Activated T-cell treated with anti-CD3 and anti-CD28 coated beads for 4 hours (primary cell): ENCODE measurements at places on chromosomes 7 and 10.

DNA sequence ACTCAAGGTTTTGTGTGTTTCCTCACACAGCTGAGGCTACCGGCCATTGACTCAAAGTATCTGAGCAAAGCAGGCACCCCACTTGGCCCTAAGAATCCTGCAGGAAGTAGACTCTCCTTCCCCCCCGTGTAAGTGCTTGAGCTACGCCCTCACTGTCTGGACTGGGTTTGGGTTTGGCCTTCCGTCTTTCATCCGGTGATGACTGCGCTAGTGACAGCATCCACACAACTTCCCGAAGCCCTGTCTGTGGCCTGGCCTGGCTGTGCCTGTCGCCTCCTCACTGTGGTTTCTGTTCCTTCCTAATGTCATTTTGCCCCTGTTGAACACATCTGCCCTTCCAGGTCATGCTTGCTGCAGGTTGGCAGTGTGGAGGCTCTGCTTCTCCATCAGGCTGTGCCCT lies 14.5 kb downstream of the C7orf57 start:
- DNase-seq: no peak

DNA sequence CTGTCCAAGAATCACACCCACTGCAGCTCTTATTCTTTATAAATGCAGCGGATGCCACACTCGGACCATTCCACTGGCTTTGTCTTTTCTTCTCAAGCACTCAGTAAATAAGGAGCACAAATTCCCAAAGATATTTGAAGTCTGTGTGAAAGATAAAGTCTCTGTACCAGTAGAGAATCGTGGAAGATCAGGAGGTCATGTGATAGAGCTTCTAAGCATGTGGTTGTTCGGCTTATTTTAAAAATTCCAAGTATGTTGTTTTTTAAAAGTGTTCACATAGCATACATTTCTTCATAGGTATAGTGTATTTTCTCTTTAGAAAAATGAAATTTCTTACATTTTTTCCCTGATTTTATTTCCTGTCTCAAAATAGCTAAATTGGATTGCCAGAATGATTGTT lies 75.8 kb downstream of the NOC3L start:
- no peak for DNase-seq

GRCh38 chr10:50605269-50605950 lies 18.3 kb downstream of the SGMS1 start:
- no peak for DNase-seq

- no peak for DNase-seq
These were observed 8.8 kb downstream of the DRGX start for GRCh38 chr10:49387071-49387470.

- DNase-seq: no peak
These were observed 68.4 kb upstream of the KMT2E start for GRCh38 chr7:104945599-104945956.

GRCh38 chr10:62724465-62724864 lies 80.1 kb upstream of the ADO start:
- DNase-seq: no peak

GRCh38 chr7:158289761-158290523 lies 297.7 kb downstream of the PTPRN2 start:
- DNase-seq: no peak

DNA sequence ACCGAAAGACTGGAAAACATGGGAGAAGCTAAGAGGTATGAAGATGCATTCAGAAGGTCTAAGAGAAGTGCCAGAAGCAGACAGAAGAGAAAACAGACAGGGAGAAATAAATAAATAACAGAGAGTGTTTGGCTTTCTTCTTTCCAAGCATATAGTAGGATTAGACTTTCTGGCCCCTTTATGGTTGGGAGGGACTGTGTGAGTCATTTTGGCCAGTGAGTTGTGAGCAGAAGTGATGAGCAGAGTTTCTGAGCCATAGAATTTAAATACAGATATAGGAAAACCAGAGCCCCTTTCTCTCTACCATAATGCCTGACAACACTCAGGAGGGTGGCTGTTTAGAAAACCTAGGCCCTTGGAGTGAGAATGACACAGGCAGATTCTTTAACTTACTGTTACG lies 171.0 kb downstream of the PPP1R17 start:
- no peak for DNase-seq

DNA sequence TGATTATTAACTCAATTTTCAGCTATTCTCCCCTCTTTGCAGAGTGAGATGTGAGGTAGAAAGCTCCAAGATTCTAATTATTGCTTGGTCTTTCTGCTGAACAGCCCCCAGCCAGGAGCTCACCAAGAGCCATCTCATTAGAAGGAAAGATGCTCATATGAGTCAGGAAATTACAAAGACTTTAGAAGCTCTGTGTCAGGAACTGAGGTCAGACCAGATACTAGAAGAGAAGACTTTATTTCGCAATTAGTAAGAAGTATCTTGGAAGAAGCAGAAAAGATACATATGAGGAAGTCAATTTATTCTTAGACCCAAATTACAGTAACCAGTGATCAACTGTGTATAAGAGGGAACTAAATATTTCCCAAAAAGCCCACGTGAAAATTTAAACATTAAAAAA lies 626.9 kb downstream of the ZWINT start:
- DNase-seq: no peak

DNA sequence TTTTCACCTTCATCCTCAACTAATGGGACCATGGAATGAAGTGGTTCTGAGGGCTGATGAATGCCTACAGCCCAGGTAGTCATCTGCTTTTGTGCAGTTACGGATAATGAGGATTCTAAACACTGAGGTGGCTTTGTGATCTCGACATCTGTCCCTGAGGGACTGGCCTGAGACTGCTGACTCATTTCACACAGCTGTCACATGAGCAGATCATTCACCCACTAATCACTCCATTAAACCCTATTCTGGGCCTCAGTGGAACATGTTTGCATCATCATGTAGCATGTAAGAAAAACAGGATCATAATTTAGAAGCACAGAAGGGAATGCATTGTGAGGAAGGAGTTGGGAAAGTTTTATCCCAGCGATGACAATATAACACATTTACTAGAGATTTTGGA lies 79.4 kb upstream of the FEZF1 start:
- DNase-seq: no peak

DNA sequence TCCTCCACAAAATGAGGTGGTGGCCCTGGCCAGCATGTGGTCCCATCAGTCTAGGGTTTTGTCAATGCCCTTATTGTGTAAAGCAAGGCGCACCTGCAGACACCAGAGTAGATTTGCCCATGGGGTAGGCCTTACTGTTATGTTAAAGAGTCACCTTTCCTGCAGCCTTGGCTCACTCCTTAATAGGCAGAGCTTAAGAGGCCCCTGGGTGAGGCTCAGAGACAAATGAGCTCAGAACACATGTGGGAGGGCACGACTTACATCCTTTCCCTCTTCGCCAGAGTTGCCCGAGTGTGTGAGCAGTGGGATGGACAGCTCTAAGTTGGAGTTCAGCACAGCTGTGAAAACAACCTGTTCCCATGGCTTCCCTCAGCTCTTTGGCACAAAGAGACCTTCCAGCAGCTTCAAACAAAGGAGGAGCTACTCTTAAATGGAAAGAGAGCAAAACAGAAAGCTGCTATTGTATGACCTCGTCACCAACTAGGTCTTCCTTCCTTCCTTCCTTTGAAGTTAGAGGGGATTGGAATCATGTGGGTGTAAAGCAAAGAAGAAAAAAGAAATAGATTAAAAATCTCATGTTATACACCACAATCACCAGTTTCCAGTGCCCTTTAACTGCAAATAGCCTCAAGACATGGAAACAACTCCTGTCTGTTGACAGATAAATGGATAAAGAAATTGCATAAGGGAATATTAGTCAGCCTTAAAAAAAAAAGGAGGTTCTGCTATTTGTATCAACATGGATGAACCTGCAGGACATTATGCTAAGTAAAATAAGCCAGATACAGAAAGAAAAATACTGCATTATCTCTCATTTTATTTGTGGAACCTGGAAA lies 11.9 kb upstream of the XPNPEP1 start:
- DNase-seq: no peak

- DNase-seq: no peak
These were observed 31.7 kb downstream of the GPR22 start for GRCh38 chr7:107501593-107501992.

DNA sequence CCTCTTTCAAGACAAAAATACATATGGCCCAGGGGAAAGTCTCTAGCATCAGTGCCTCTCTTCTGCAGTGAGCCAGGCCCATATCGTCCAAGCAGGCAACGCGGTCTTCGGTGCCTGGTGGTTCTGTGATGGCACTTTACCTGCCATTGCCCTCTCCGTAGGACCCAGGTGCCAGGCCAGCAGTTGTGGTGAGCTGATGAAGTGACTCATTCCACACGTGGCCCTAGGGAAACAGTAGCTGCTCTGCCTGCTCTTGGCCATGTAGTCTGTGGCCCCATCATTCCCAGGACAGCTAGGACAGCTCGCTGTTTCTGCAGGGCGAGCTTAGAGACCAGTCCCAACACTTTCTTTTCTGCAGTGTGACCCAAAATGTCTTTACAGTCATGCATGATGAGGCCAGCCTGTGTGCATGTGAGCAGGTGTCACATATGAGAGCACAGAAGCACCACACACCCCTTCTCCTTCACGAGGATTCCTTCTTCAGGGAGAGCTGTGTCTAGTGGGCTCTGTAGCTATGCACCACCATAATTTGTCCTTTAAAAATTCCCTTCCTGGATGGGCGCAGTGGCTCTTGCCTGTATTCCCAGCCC lies 39.0 kb downstream of the SVIL start:
- no peak for DNase-seq

GRCh38 chr10:125795637-125796190 lies 20.1 kb upstream of the MMP21 start:
- no peak for DNase-seq

GRCh38 chr10:113020475-113020753 lies 70.4 kb downstream of the TCF7L2 start:
- no peak for DNase-seq

DNA sequence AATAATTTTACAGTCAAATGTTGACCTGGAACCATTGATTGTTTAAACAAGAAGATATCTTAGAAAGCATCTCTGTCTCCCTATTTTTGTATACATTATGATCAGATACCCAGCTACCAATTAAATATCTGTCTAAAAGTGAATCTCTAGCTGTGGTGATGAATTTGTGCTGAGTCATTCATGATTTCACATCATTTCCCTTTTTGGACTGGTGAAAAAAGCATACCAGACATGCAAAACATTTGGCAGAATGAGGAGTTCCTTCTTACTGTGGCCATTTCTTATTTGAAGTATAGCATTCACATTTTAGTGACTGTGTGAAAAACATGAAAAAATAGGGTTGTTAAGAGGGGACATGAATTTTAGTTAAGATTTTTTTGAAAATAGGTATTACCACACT lies 98.0 kb upstream of the GATA3 start:
- no peak for DNase-seq

DNA sequence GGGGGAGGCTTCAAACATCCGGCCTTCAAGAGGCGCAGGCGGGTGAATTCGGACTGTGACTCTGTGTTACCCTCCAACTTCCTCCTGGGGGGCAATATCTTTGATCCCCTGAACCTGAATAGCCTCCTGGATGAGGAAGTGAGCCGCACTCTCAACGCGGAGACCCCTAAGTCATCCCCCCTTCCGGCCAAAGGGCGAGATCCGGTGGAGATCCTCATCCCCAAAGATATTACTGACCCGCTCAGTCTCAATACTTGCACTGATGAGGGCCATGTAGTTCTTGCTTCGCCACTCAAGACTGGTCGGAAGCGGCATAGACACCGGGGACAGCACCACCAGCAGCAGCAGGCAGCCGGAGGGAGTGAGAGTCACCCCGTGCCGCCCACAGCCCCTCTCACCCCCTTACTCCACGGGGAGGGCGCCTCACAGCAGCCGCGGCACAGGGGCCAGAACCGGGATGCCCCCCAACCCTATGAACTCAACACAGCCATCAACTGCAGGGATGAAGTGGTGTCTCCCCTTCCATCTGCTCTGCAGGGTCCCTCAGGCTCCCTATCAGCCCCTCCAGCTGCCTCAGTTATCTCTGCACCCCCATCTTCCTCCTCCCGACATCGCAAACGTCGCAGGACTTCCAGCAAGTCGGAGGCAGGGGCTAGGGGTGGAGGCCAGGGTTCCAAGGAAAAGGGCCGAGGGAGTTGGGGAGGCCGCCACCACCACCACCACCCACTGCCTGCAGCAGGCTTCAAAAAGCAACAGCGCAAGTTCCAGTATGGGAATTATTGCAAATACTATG lies 1.1 kb downstream of the MEPCE start:
- DNase-seq: peak; percentile 39

DNA sequence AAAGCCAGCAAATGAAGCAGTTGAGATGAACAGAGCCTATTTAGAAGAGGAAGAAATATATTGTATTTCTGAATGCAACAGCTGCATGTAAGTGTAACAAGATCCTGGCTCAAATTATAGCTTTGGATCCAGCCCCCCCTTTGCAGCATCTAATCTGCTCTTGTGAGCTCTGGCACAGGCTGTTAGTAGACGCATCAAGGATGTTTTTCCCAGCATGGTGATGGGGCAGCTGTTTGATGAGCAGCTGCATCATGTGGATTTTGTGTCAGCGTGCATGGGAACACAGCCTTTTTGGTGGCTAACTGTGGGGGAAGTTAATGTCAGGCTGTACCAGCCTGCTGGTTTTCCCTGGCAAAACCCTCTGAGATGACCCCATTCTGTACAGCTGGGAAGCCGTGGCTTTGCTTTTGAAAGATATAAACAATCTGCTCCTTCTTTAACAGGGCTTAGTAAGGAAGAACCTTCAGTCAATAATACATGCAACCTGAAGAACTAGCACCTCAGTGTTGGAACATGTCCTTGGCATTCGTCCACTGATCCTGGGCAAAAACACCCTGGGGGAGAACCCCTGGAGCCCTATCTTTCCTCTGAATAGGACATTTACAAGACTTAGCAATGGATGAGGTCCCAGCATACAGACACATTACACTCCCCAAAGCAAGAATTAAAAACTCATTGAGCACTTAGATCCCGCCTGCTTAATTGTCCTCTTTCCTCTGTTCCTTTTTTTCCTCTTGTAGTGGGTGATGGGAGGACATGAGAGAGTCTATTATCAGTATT lies 70.6 kb downstream of the NPS start:
- DNase-seq: no peak

DNA sequence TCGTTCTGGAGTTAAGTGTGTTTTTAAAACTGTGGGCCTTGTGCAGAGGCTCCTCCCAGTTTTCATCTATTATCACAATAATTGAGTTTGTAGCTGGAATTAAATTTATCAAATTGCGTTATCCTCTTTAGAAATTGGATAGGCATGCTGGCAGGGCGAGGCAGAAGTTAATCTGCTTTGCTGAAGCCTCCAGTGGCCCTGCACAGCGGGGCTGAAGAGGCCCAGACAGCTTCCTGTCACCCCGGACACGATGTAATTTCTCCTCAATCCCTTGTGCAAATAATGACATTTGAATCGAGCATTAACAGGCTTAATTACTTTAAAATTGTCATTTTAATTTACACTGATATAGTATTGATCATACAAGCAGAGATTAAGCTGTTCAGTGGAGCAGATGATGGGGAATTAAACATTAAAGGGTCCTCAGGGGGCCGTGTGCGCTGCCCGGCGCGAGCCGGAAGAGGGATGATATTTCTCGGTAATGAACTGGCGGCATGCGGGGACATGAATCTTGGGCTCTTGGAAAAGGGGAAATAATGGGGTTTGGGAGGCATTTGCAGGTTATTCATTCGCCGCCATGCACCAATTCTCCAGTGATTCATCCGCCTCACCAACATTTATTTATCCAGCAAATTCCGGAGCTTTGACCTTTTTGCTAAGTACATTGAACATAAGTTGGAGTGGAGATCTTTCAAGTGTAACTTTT lies 118.5 kb downstream of the NKX6-2 start:
- DNase-seq: no peak

- no peak for DNase-seq
These were observed 293.3 kb downstream of the TWIST1 start for GRCh38 chr7:18824157-18824556.
